SJSA1 (cell line): ENCODE measurements at places on chromosomes 6 and 20.

- DNase-seq: no peak
Observed at GRCh38 chr6:19472850-19473249, 364.3 kb upstream of the ID4 start.

DNA sequence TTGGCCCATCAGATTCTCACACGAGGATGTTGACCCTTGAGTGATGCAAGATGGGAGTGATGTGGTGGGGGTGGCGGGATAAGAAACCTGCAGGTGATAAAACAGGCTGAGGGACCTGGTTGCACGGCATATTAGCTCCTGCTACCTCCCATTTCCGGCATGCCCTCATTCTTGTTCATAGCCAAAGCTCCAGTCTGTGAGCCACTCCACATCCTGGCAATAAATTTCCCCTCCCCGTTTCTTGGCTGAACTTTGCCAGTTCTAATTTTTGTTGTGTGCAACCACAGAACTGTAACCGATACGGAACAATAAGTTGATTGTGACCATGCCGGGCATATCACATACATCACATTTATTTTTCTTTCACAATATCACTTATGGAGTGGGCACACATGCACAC, 41.6 kb upstream of the NFATC2 start:
- DNase-seq: no peak

DNA sequence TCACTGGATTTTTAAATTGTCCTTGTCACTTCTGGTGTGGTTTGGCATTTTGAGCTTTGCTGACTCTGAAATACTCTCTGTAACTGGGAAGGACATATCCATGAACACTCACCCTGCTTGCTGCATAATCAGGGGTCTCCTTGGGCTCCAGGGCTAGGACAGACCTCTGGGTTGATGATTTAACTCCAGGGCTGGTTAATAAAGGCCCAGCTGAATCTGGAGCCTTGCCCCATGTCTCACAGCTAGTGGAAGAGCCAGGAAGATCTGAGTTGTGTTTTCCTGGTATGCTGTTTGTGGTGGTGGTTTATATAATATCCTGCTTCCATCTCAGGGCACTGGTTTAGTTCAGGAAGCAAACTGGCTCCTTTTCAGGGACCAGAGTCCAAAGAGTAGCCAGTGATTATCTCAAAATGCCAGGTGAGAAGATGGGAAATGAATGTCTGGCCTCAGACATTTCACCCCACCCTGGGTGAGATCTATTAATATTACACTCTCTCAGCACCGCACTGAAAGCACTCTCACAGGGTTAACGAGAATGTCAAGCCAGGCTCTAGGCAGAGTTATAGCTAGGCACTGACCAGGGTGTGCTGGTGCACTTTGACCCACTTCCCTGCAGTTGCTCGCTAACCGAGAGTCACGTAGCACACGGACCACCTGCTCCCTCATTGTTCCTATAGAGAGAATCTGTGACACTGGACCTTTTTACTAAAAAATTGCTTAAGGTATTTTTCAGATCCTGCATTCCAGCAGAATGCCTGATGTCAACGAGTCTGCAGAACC, 90.1 kb upstream of the SLC22A16 start:
- DNase-seq: no peak

DNA sequence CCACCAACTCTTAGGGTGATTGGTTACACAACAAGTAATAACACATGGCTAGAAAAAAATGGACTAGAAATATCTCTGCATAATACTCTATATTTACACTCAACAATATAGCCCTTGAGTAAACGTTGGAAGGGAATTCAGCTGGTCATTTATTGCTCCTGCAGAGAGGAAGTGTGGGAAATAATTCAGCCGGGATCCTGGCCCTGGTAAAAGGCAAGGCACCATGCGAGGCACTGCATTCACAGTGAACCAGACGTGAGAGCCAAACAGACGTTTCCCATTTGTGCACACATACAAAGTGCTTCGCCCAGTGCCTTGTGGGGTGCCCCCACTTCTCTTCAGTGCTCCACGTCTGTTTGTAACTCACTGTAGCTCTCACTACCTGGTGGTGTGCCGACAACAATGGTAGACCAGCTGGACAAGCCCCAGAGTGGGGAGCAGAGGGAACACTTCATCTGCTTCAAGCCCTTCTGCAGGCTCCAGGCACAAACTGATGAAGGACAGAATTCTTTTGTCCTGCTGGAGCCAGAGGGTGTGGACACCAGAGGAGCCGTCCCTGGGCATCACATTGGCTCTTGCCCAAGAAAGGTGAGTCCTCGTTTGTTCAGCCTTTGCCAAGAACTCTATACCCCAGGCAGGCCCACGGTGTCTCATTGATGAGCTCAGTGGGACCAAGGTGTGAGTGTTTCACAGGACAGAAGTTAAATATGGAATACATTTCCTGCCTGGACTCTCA, 18.8 kb downstream of the SYNDIG1 start:
- DNase-seq: no peak
